ENCODE measurements at places on chromosomes 16 and 17. TPM values are rescaled to one million over a fixed set of nuclear protein-coding genes. Genes with fewer than 3 reads are reported as not detected.

DNA sequence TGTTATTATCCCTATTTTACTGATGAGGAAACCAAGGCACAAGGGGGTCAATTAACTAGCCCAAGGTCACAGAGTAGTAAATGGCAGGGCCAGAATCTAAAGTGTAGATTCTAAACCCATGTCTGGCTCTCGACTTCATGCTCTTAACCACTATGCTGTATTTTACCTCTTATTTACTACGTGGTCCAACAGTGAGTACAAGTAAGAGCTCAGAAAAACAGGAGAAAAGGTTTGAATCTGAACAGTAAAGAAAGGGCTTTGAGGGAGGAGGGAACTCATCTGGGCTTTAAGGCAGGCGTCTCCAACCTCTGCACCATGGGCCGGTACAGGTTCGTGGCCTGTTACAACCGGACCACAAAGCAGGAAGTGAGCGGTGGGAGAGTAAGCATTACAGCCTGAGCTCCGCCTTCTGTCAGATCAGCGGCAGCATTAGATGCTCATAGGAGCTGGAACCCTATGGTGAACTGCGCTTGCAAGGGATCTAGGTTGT is 62.9 kb downstream of the SMURF2 start:
- DNase-seq, result no peak

DNA sequence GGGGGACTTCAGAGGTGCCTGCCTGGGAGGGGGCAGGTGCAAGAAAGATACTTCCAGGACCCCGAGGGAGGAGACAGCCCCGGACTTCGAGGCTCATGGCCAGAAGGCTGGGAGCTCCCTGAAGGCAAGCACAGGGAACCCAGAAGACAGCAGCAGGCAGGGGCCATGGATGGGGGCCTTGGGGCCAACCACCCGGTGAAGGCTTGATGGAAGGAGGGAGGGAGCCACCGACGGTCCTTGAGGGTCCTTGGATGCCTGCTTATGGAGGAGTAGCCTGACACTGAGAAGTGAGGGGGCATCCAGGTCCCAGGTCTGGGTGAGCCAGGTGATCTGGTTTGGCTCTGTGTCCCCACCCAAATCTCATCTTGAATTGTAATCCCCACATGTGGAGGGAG is 89.7 kb downstream of the SEC14L1 start:
- no peak for DNase-seq

- no peak for DNase-seq
Measured at GRCh38 chr16:4420505-4421105, 4.2 kb upstream of the CORO7 start.

DNA sequence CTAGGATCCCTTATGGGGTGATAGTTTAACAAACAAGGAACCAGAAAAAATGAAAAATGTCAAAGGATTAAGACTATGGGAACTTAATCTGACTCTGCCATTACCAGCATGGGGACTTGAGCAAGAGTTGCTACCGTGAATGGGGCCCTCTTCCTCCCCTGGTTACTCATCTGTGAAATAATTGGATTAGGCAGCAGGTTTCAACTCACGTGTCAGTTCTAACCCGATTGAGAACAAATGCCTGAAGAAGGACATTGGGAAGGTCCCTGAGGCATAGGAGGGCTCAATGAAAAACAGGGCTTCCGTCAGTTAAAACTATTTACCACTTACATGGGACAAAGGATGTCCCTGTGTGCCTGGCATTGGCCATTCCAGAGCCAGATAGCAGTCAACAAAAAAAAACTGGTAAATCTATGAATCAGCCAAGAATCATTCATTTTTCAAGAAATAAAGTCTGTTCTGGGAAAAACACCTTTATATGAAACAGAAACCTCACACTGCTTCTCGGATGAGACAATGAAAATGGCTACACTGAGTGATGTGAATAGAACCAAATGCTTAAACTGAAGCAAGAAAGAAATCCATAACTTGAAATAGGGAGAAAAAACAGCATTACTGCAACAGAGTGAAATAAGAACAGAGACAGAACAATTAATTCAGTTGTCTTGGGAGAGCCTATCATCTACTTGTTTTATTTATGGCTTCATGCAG is 104.3 kb downstream of the ADAMTS18 start:
- DNase-seq, result no peak

GRCh38 chr16:50932348-50932935 is 190.6 kb downstream of the CYLD start:
- DNase-seq, result no peak

DNA sequence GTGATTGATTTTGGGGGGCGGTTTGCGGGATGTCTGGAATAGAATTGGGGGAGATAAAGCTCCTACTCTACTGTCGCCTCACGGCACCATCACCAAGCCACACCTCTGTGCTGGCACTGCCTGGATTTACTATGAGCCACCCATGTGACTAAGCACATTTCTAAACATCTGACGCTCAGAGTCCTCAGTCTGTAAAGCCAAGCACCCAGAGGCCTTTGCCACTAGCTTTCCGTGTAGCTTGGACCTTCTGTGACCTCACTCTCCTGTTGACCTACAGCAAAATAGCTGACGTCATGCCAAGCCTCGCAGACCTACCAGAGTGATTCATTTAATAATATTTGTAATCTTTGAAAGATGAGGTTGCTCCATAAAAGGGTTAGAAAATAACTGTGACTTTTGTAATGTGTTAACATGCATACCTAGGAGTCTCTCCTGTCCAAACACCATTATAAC is 38.5 kb upstream of the MYOCD start:
- peak; percentile 39 for DNase-seq

DNA sequence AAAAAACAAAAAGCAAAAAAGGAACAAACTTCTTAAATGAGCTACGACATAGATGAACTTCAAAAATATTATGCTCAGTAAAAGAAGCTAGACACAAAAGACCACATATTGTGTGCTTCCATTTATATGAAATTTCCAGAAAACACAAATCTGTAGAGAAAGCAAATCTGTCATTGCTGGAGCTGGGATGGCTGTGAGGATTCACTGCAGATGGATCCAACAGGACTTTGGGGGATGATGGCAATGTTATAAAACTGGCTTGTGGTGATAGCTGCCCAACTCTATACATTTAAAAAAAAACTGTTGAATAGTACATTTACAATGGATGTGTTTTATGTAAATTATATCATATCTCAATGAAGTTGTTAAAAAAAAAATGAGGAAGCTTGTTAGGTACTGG is 52.6 kb upstream of the MAP3K14 start:
- no peak for DNase-seq

DNA sequence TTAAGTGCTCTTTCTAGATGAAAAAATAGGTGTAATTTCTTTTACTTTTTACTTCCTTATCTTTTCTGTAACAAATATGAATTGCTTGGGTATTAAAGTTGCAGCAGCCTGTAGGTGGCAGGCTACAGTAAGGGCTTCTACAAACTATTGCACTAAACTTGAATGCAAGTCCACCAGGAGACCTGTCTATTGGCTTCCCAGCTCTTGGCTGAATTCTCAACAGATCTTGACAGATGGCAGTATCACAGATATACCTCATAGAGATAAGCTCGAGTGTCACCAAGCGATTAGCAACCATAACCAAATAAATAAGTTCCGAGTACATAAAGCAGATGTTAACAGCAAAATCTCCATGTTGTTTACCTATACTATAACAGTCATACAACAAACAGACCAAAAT is 5.9 kb downstream of the BBS2 start:
- no peak for DNase-seq

DNA sequence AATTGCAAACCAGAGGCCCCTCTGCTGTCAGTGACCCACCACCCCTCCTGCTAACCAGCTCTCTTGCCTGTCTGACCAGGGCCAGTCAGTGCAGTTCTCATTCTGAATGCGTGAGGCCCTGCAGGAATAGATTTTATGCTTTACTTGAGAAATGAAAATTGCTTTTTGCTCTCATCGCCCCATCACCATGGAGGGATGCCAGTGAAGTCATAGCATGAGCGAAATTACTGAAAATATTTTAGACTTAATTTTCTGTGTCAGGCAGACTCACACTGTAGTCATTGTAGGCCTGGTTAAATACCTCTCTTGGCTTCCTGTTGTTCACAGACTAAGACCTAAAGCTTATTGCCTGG is 490.5 kb upstream of the CDH5 start:
- DNase-seq, result no peak

GRCh38 chr16:30068750-30069610 is 3.4 kb downstream of the ALDOA start:
- DNase-seq, result no peak

- no peak for DNase-seq
Measured at GRCh38 chr17:34645594-34645993, 66.2 kb downstream of the TMEM132E start.

GRCh38 chr16:74844041-74844980 is 69.7 kb upstream of the FA2H start:
- no peak for DNase-seq

DNA sequence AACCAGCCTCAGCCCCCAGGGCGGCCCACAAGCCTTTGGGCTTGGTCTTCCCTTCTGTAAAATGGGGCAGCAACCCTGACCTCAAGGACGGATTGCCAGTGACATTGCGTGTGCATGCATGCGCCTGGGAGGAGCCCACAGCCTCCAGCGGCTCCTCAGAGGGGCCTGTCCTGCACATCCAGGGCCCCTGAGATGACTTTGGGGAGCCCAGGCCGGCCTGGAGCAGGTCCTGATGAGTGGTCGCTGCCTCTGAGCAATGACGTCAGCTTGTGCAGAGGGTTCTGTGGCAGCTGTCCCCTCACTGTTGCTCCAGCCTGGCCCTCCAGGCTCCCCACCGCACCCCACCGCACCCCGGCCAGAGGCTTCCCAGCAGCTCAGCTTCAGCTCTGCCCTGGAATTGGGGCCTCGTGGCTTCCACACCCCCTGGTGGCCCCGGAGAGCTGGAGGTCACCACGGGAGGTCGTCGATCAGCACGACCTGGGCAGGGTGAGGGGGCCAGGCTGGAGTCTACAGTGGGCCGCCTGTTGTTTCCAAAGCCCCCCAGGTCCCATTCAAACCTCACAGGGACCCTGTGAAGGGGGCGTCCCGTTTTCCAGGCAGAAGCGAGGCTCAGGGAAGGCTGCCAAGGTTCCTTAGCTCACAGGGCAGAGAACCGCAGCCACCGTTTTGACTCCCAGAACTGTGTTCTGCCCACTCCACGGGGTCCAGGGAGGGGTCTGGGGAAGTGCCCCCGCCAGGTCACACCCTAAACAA is 341.8 kb downstream of the SEC14L1 start:
- DNase-seq, result no peak

GRCh38 chr17:77254951-77255825 is 114.4 kb downstream of the SEC14L1 start:
- no peak for DNase-seq

DNA sequence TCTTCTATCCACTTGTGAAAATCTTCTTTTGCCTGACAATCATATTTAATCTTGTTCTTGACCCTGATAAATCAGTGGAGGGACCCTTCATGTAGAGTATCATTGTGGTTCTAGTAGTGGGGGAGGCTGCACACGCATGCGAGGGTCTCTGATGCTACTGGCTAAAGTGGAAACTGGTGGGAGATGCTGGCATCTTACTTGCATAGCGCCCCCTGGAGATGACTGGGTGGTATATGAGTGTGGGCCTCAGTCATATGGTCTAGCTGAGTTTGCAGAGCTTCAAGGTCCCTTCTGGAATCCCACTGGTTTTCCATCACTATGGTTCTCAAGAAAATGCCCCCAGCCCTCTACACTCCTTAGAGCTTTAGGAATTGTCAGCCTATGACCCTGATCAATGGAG is 236.4 kb upstream of the AXIN2 start:
- DNase-seq, result no peak

GRCh38 chr16:30875871-30876801 is 17.7 kb downstream of the BCL7C start:
- DNase-seq, result no peak

- DNase-seq, result peak; percentile 75
Measured at GRCh38 chr17:78933025-78933958, 8.1 kb upstream of the TIMP2 start.

GRCh38 chr17:19670908-19671307 is 22.4 kb downstream of the ALDH3A2 start:
- DNase-seq, result no peak

DNA sequence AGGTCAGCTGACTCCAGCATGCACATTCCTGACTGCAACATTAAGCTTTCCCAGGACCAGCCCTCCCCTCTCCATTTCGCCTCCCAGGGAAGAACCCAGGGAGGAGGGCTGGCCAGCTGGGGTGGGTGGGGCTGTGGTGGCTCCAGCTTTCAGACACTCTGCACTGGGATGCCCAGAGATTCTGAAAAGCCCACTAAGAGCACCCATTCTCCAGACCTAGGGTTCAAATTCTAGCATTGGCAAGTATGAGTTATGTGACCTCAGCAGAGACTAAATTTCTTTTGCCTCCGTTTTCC is 7.8 kb downstream of the DLX3 start:
- no peak for DNase-seq

DNA sequence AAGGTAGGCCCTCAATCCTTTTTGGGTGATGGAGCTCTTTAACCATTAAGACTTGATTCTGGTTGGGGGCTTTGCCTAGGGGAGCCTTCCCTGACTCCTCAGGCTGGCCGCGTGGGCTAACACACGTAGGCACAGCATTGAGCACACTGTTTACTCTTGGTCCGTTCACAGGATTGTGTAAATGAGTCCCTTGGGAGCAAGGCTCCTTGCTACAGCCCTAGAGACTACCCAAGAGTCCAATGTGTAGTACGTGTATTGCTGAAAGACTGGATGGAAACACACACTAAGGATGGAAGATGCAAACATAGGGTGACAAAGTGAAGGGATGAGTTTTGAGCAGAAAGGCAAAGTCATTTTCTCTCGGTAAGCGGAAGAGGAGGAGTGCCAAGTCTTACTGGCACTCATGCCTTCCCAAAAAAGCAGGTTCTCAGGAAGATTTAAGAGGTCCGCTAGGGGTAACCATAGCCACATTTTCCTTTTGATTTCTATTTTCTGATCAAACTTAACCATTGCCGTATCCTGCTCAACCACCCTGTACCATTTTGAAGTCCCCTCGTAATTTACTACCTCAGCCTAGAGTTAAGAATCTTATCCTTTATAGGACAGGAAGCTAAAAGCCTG is 911 bp upstream of the ITGA2B start:
- no peak for DNase-seq

GRCh38 chr17:56160422-56160821 is 7.1 kb downstream of the ANKFN1 start:
- no peak for DNase-seq

- no peak for DNase-seq
Measured at GRCh38 chr16:31355431-31356100, 590 bp downstream of the ITGAX start.

- peak; percentile 43 for DNase-seq
Measured at GRCh38 chr17:73255671-73256181, 6.0 kb downstream of the CPSF4L start.

GRCh38 chr16:57277586-57277985 is 6.9 kb downstream of the PLLP start:
- DNase-seq, result peak; percentile 26

- no peak for DNase-seq
Measured at GRCh38 chr17:29143894-29144293, 36.3 kb downstream of the MYO18A start.

ENPP7 gene
- not detected for total RNA-seq

SRP68 gene
- total RNA-seq, result 60.1 TPM

LRRC36 gene
- not detected for total RNA-seq

SHISA9 gene
- total RNA-seq, result 0.31 TPM

SHPK gene
- 4.6 TPM for total RNA-seq

FOXC2 gene
- total RNA-seq, result 1.9 TPM

GSE1 gene
- total RNA-seq, result 60.6 TPM

FOXJ1 gene
- not detected for total RNA-seq

HOXB6 gene
- 2.2 TPM for total RNA-seq

CD300LB gene
- 0.29 TPM for total RNA-seq

WNT9B gene
- 3.8 TPM for total RNA-seq

GP1BA gene
- total RNA-seq, result 0.13 TPM

Data from left cardiac atrium (tissue), 4 donors.